ENCODE measurements at places on chromosomes 7 and 10.

- DNase-seq, result peak; percentile 76
These were observed 17.8 kb upstream of the ZKSCAN1 start for GRCh38 chr7:99997545-99998137.

DNA sequence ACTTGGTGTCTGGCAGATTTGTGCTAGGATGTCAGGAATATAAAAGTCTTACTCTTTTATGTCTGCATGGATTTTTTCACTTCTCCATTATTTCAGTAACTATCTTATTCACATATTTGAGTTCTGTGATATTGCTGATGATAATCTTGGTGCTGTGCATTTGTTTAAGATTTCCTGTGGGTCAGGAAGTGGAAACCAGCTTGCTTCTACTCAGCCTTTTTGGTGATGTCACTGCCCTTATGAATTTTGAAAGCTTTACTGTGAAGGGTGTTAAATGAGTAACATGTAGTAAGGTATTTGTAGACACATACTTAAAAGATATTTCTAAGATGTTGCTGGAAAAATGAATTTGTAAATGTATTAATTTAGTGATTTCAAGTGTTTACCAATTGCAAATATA, 69.5 kb upstream of the VOPP1 start:
- peak; percentile 38 for DNase-seq

DNA sequence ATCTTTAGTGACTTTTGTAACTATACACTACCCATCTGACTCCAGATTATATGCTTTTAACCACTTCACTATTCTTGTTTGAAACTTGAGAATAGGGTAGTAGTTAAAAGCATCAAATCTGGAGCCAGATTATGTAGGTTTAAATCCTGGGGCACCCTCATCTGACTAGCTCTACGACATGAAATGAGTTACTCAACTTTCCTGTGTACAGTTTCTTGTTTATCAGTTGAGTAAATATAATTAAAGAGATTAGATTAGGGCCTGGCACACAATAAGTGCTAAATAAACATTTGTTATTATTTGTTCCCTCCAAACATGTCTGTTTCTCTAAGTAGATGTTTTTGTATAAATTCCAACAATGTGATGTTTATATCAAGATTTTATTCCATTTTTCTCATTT, 485.3 kb upstream of the LRRTM3 start:
- no peak for DNase-seq

DNA sequence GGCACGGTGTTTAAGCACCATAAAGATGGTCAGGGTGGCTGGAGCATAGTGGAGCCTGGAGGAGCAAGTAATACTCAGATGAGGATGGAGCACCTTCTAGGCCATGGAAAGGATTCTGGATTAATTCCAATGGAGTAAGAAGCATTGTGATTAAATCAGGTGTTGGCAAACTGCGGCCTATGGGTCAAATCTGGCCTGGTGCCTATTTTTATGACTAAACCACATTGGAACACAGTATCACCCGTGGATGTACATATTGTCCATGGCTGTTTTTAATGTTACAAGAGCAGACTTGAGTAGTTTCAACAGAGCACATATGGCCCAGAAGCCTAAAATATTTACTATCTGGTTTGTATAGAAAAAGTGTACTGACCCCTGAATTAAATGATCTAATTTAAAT, 49.9 kb upstream of the TMEM248 start:
- no peak for DNase-seq

GRCh38 chr10:21326594-21327288, 198.7 kb downstream of the SKIDA1 start:
- peak; percentile 10 for DNase-seq

DNA sequence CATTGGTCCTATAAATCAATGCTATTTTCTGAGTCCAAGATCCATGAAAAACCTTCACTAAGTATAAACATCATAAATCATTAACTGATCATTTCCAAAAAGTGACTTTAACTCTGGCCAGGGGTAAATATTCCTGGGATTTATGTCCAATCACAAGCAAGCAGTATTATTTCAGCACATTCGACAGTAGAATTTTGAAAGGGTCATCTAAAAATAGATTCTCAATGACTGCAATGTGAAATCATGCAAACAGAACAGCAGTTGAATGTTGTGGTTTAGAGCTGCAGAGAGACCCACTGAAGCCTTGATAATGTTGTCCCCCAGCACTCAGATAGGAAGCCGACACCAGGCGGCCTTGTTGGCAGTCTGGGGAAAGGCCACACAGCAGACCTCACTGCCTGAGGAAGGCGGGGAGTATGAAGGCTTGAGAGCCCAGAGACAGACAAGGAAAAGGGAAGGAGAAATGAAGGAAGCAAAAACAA, 38.1 kb downstream of the FAM107B start:
- DNase-seq, result peak; percentile 85

DNA sequence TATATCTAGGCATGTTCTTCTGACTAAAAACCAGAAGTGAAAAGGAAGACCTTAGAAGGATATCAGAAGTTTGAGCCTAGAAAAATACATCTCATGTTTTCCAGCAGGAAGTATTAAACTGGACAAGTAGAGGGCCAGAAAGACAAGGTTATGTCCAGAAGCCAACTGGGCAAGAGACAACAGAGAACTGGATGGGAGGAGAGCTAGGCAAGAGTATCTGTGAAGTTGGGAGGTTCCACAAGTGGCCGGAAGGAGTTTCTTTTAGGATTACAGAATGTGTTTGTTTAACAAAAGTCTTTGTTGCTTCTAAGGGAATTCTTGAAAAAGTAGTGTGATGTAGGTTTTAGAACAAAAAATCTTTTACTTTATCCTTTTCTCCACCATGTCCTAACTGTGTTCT, 86.4 kb downstream of the CYP26A1 start:
- DNase-seq, result no peak

DNA sequence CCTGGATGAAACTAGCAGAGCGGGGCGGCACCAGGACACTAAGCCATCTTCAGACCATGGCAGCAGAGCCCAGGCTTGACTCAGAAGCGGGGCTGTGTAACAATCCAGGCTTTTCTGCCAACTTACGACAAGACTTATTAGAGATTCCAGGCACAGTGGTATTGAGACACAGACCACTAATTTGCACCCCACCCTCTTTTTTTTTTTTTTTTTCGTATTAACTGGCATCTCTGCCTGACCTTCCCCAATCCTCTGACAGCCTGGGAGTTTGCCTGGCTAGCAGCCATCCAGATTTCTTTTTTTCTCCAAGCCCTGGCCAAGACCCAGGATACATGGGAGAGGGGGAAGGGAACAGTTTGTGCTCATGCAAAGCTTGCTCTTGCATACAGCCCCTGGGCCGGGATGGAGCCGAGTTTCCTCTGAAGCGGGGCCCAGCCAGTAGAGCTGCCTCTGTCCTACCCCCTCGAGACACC, 182.4 kb downstream of the PLXNA4 start:
- DNase-seq, result no peak

- DNase-seq, result peak; percentile 94
These were observed at the start of gene TMEM168 for GRCh38 chr7:112789817-112790585. Gene TMEM168, minus strand, starts transcription at chr7:112790393. Its CDS starts 5,568 bp downstream, at chr7:112784825.

- DNase-seq, result no peak
These were observed 29.4 kb downstream of the SFXN4 start for GRCh38 chr10:119136084-119136483.

DNA sequence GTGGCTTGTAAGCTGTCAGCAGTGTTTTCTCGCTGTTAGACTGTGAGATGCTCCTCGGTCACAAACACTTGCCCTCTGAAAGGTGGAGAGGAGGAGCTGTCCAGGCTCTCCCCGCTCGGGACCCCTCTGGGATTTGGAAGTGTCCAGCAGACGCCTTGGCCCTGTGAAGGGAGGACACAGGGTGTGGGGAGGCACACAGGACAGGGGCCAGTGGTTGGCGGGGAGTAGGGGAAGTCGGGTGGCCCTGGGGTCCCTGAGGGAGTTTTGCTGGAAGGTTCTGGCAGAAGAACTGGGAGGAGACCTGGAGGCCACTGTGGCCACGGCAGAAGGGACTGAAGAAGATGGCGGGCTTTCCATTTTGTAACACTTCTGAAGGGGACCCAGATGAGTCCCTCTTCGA, 47.2 kb upstream of the DPYSL4 start:
- no peak for DNase-seq

DNA sequence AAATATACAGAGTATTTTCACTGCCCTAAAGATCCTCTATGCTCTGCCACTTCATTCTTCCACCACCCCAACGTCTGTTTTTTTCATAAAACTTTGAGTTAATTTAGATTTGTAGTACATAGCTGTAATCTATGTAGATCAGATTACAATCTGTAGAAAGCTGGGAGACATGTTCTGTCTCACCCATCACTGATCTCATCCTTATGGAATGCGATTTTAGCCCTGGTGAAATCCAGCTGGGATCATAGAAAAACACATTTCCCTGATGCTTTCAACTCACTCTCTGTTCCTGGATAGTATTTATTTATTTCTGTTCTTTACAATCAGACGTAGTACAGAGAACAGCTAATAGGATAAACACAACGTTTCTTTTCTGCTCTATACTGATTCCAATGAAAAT, 521.0 kb downstream of the KIF20B start:
- no peak for DNase-seq

- DNase-seq, result no peak
These were observed 9.9 kb upstream of the OR9A4 start for GRCh38 chr7:141906285-141906684.

DNA sequence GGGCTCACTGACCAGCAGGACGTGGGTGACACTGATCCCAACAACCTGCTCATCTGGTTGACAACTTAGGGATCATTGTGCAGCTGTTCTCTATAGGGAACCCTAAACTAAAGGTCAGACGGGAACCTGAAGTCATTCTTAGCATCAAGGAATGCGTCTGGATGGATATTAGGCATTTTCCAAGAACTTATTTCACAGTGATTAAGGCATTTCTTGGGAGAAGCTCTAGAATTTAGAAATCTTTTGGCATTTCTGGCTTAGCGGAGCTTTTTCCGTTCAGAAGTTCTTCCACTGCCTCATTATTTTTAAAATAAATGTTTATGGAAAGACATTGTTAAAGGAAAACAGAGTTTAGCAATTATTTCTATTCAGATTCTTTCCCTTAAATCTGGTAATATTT, 303.3 kb upstream of the IGFBP3 start:
- no peak for DNase-seq

DNA sequence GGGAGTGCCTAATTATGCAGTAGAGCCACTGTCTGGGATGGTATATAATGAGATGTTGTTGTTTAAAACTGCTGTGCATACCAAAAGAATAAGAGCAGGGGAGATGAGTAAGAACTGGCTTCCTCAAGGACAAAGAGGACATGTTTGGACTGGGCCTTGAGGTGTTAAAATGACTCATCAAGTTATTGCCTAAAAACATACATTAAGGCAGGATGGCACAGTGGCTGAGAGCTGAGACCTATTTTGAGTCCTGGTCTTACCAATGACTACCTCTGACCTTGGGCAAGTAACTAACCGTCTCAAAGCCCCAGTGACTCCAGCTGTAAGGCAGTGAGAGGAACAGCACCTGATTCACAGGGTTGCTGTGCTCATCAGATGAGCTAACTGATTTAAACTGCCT, 71.1 kb downstream of the CFAP58 start:
- DNase-seq, result no peak

GRCh38 chr7:151077705-151078232, 2.8 kb downstream of the FASTK start:
- no peak for DNase-seq

DNA sequence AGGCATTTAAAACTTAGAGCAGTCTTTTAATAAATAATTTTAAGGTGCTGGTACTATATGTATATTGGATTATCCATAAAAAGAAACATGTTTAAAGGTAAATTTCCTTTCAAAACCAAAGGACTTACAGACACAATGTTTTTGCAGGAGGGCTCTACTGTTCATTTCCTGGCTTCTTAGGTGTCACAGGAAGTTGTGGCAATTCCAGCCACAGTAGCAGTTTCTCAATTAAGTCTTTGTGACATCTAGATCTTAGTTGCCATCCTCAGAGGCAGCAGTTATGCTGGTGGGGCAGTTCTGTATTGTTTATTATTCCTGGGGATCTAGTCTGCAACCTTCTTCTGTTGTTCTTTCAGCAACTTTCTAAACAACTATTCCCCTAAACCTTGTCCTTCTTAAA, 460.1 kb downstream of the MAGI2 start:
- no peak for DNase-seq

GRCh38 chr7:37336259-37336658, 112.4 kb downstream of the ELMO1 start:
- DNase-seq, result no peak

DNA sequence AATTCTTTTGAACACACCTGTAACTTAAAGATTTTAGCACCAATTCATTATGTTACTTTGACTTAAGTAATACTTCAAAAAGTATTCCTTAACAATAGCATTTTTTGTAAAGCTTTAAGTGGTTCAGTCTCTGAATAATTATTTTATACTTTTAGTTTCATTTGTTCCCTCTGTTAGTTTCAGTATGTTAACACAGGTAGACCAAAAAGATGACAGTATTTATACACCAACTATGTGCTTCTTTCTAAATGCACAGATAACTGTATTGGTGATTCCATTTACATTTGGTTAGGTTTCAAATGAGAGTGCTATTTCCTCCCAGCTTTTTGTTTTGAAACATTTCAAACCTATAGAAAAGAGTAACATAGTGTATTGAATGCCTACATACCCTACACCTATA, 14.0 kb downstream of the RALA start:
- no peak for DNase-seq

DNA sequence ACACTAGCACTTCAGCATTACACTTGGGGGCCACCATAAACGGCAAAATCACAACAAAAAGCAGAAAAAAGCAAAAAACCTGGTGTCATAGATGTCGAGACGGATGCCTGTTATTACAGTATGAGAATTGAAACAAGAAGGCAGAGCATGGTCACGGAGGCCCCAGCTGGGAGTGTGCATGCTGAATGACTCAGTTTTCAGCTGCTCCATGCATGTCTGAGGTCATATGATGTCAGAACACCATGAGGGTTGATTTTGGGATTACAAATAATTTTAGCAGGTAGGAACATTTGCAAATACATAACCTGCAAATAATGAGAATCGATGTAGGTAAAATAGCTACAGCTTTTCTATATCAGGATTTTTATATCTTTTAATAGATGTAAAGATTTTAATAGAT, 19.1 kb downstream of the ZMYND11 start:
- DNase-seq, result no peak

GRCh38 chr7:7157177-7157886, 25.0 kb upstream of the C1GALT1 start:
- DNase-seq, result peak; percentile 97
